ENCODE measurements at places on chromosomes 1 and 21. TPM values are rescaled to one million over a fixed set of nuclear protein-coding genes. Genes with fewer than 3 reads are reported as not detected.

The PDE9A gene
- 4.1 TPM for total RNA-seq

The KRTAP21-2 gene
- total RNA-seq, result not detected

The GUCA2A gene
- total RNA-seq, result not detected

The PRDM15 gene
- total RNA-seq, result 13.5 TPM

The NBPF4 gene
- total RNA-seq, result not detected

The ANKRD65 gene
- not detected for total RNA-seq

The SLC25A34 gene
- total RNA-seq, result 1.6 TPM

The PALMD gene
- total RNA-seq, result not detected

The SYT14 gene
- not detected for total RNA-seq

The NPR1 gene
- total RNA-seq, result not detected

The OR6N1 gene
- not detected for total RNA-seq

The UROD gene
- total RNA-seq, result 65.4 TPM

The FMO5 gene
- total RNA-seq, result 5.8 TPM

The PDPN gene
- total RNA-seq, result not detected

The ZFP69 gene
- 4.6 TPM for total RNA-seq

The NR1I3 gene
- total RNA-seq, result not detected

The ITGB2 gene
- total RNA-seq, result 1,250 TPM
